ENCODE measurements at places on chromosomes 1 and 21.
A peak's percentile ranks its signal among the peaks of the same experiment; 100 is the strongest.

DNA sequence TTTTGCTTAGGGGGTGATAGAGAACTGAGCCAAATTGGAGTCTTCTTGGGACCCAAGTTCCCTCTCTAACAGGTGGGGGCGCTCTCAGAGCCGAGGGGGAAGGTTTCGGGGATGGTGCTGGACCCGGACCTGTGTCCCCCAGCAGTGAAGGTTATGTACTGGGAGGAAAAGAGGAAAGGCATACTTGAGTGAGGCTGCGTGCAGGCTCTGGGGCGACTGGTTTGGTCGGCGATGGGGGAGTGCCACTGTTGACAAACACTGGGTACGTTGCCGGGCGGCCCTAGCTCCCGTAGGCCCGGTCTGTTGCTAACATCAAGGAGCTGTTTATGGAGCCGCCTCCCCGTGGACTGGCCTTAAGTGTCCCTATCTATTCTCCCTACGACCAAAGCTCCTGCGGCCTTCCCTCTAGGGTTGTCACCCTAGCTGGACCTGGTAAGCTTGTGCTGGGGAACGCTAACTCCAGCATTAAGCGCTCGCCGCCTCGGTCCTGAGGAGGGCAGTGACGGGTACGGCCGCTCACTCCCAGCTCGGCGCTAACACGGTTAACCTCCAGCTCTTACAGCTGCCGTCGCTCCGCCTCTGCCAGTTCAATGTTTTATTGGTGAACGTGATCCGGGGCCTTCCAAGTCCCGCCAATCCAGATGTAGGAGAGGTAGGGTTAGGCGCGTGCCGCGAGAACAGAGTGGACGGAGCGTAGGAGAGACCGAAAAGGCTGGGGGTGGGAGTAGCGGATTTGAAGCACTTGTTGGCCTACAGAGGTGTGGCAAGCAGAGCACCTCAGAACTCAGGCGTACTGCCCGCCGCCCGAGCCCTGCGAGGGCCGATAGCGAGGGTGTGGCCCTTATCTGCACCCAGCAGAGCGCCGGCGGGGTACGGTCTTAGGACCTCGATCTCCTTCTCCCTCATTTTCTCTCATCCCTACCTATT is at the start of gene PPOX:
Gene PPOX (plus strand): TSS at position 685 of the 927 bp plus-strand sequence. CDS start 422 bp downstream, outside the sequence.
- peak; percentile 98 for DNase-seq

- no peak for DNase-seq
These were observed 498.1 kb downstream of the LMO4 start for GRCh38 chr1:87826681-87827251.

DNA sequence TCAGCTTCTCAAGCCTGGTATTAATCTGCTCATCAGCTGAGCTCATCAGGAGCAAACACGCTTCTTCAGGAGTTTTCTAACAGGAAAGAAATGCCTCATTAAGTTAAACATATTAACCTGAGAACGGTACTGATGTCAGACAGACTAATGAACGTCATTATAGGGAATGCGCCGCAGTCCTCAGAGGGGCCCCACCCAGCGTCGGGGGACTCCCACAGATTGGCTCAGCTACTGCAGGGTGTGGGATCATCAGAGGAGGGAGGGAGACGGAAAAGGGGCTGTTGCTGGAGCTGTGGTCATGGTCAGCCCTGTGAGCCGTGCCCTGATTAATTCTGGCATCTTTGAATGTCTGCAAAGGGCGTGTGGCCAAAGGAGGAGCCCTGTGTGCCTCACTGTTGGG is 348.5 kb downstream of the PTPRU start:
- no peak for DNase-seq

- DNase-seq, result no peak
These were observed 1.5 kb upstream of the VANGL2 start for GRCh38 chr1:160398823-160399222.

GRCh38 chr21:25296252-25296651 is 311.0 kb downstream of the MRPL39 start:
- DNase-seq, result no peak

- no peak for DNase-seq
These were observed 4.1 kb upstream of the GRIK1 start for GRCh38 chr21:29943885-29944284.

- DNase-seq, result no peak
These were observed 28.4 kb upstream of the TMEM125 start for GRCh38 chr1:43241413-43241836.

DNA sequence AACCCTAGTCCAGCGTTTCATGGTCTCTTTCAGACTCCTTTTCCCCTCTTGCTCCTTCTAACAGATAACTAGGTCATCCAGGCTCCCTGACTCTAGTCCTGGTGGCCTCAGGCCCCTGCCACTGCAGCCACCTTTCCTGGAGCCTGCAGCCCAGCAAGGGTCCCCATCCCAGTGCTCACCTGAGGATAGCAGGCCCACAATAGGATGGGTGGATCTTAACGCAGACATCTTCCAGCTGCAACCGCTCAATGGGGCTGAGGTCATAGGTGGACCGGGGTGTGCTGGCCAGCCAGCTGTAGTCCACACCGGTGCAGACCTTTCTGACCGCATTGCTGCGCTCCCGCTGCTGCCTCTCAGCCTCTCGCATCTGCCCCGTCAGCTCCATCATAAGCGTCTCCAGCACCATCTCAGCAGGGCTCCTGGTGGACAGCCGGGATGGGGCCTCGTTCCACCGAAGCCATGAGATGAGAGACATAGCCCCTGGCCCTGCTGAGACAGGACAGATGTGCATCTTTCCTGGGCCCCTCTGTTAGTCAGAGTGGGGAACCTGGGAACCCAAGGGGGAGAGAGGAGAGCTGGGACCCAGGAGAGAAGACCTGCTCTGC is 10.9 kb downstream of the RD3 start:
- DNase-seq, result no peak

Data from NCI-H345 (cell line).